Activated naive CD4-positive, alpha-beta T cell treated with anti-CD3 and anti-CD28 coated beads for 36 hours (primary cell): ENCODE measurements at places on chromosomes 2 and 18.
A peak's percentile ranks its signal among the peaks of the same experiment; 100 is the strongest.

GRCh38 chr2:205850611-205851010 lies 168.3 kb downstream of the NRP2 start:
- DNase-seq = no peak

DNA sequence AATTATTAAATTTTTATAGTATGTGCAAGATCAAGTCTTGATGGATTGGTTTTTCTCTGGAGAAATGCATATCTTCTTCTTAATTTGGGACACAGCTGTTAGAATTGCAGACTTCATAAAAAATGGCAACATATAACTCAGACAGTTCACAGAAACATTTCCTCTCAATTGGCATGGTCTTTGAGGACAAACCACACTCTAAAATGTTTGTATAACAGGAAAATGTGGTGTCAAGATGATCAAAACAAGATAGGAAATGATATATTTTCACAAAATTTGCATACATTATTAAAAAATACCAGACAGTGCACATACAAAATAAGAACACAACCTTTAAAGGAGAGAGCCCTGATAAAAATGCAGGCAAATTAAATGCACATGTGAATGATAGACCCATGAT lies 63.9 kb downstream of the ICOS start:
- no peak for DNase-seq

- no peak for DNase-seq
Observed at GRCh38 chr2:62410015-62410453, 96.0 kb downstream of the TMEM17 start.

GRCh38 chr2:100589527-100589926 lies 26.7 kb downstream of the PDCL3 start:
- no peak for DNase-seq

DNA sequence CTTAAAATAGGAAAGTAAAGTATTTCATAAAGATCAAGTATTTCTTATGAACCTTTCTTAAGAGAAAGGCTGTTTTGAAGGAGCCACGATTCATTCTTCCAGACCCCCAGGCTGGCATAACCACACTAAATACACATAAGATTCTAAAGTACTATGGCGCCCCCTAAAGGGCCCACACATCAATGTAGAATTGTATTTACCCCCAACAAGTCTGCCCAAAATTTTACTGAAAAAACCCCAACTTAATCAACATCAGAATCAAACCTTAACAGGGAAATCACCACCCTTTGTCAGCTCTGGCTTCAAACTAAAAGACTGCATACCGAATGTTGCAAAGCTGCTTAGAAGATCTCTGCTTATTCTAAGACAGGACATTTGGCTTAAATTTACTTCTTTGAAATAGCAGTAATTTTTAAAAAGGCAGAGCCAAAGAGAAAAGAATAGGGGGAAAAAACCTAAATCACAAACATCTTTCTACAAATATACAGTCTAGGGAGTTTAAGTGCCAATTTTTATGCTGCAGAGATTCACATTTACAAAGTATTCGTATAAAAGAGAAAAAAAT lies 20.4 kb upstream of the BCL2 start:
- peak; percentile 65 for DNase-seq
